T-cell (primary cell): ENCODE measurements at places on chromosomes 6 and 20. TPM values are rescaled to one million over a fixed set of nuclear protein-coding genes. Genes with fewer than 3 reads are reported as not detected.

Gene AGPAT4
- total RNA-seq = 15.0 TPM

Gene RAB44
- 0.35 TPM for total RNA-seq

GRCh38 chr6:32886681-32887383 lies 32.8 kb downstream of the PSMB9 start:
- DNase-seq = no peak

Gene TMC2
- total RNA-seq = not detected

- no peak for DNase-seq
Measured at GRCh38 chr20:24980291-24981053, 12.1 kb downstream of the APMAP start.

Gene TSHZ2
- 21.1 TPM for total RNA-seq

- no peak for DNase-seq
Measured at GRCh38 chr6:84329516-84329915, 102.1 kb upstream of the CEP162 start.

DNA sequence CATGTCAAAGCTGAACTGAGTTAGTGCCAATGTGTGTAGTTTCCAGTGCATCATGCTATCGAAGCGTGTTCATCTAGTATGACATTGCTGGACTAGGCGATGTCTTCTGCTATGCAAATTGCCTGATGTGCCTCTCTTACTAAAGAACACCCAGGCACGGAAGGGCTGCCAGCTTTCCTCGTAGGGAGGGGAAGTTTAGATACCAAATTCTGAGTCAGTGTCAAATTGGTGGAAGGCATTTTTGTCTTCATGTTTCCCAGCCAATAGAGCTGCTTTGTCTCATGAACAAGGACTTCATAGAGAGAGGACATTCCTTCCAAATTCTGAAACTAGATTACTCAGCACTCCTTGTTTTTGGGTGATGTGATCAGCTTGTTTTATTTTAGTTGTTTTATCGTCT lies 320.1 kb downstream of the BTBD3 start:
- no peak for DNase-seq

Gene RIPOR3
- 0.42 TPM for total RNA-seq

GRCh38 chr6:74752303-74752702 lies 453.6 kb downstream of the COL12A1 start:
- no peak for DNase-seq

Gene HLA-DOA
- 13.4 TPM for total RNA-seq

- DNase-seq = no peak
Measured at GRCh38 chr20:50395251-50395729, 114.9 kb upstream of the PTPN1 start.

Gene MTO1
- 55.0 TPM for total RNA-seq

DNA sequence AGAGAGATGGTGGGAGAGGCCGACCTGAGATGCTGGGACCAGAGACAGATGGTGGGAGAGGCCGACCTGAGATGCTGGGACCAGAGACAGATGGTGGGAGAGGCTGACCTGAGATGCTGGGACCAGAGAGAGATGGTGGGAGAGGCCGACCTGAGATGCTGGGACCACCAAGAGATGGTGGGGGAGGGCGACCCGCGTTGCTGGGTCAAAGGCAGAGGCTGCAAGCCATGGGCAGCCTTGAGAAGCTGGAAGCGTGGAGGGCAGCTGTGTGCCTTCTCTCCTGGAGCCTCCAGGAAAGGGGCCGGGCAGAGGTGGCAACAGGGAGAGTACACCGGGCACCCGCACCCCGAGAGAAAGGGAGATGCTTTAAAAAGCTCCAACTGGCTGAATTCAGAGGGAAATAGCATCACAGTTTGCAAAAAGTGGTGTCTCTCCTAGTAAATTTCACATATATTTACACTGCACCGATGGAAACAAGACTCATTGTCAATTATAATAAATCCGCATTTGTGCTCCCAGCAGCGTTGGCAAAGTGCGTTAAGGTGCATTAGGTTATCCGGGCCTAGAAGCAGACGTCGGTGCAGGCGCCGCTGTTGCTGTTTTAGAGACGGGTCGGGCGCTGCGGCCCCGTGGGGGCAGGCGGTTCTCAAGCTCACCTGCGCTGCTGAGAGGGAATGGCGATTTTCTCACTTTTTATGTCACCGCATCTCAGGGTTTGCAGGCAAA lies 132.4 kb downstream of the DLL1 start:
- no peak for DNase-seq
